Astrocyte (in vitro differentiated cells and primary cell): ENCODE measurements at places on chromosomes 6 and 20.

- no peak for DNase-seq
Observed at GRCh38 chr6:35008858-35009257, 119.8 kb downstream of the ANKS1A start.

DNA sequence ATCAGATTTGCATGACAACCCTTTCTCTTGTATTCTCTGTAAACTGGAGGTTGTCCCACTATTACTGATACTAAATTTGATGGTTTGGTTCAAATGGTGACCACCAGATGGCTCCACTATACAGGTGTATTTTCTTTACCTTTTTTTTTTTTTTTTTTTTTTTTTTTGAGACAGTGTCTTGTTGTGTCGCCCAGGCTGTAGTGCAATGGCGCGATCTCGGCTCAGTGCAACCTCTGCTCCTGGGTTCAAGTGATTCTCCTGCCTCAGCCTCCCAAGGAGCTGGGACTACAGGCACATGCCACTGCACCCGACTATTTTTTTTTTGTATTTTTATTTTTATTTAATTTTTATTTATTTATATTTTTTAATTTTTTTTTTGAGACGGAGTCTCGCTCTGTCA lies 6.6 kb upstream of the WTAP start:
- DNase-seq, result no peak

DNA sequence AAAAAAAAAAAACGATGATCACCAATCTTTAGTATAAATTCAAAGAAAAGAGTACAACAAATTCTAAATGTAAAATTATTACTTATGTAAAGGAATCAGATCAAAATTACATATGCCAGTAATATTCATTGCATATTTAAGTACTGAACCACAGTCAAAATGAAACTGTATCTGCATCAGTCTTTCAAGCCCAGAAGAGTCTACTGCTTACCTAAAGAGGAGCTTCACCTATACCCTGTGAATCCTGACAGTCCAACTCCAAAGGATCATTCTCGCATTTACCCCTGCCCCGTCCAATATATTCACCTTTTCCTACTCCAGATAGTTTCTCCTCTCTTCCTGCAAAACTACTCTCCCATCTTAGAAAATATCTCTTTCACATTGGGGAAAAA lies 9.2 kb downstream of the ATG5 start:
- DNase-seq, result no peak

DNA sequence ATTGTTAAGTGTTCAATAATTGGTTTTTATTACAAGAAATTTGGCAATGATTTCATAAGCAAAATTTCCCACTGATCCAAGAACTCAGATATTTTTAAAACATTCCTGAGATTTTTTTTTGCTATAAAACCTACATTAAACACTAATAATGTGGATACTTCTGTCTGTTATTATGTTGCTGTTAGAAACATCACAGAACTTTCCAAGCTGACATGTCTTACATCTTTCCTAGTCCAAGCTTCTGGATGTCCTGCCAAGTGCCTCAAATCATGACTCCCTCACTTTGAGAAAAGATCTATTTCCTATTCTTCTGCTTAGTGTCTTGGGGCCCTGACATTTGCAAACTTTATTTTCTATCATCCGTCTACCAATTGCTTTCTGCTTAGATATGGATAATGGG lies 110.8 kb downstream of the RFPL4B start:
- DNase-seq, result no peak

DNA sequence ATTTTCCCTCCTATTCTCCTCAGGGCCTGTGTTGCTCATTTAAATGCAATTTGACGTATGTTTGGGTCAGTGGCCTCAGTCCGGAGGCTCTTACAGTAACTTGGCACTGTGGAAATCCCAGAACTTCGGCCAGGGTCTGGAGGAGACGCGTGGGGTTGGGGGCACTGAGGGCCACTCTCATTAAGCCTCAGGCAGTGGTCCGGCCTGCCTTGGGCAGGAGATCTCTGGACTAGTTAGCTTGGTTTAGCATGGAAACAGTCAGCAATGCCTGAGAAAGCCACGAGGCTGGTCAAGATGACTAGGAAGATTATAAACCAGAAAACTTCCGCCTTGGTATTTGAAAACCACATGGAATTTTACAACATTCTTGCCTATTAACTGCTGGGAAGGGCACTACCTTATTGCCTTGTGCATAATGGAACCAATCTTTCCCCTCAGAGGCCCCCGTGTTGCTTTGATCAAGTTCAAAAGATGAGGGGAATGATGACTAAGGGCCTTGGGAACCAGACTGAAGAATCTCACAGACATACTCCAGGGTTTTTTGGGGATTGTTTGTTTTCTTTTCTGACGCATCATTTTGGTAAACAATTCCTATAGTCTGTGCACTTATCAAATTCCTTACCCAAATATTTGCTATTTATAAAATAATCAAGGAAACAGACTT lies 206.0 kb upstream of the PREP start:
- DNase-seq, result peak; percentile 99

- no peak for DNase-seq
Observed at GRCh38 chr6:3769610-3770009, 18.1 kb upstream of the PXDC1 start.
